ENCODE measurements at places on chromosomes 1 and 21. TPM values are rescaled to one million over a fixed set of nuclear protein-coding genes. Genes with fewer than 3 reads are reported as not detected.

DNA sequence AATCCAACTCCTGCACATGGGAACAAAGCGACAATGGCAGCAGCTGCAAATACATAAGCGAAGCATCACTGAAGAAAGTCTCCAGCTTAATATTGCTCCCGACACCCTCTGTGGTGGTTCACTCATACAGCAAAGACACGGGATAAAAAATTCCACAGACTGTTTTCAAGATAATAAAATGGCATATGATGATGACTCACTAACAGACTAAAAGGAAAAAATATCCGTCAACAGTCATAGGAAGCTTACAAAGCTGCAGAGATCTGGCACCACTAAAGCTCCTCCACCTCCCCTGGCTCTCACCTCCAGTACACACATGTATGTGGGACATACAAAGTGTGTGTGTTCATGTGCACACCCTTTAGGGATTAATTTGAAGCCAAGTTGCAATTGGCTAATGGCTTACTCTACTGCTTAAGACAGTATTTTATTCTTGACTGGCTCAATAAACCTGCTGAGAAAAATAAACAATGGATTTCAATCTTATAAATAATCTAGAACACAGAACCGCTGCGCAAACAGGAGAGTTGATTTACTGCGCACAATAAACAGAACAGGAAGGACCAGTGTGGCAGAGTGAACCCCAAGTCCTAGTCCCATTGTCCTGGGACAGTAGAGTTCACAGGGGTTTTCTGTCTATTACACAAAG is 94.4 kb downstream of the SLC45A1 start:
- DNase-seq, result peak; percentile 27

DNA sequence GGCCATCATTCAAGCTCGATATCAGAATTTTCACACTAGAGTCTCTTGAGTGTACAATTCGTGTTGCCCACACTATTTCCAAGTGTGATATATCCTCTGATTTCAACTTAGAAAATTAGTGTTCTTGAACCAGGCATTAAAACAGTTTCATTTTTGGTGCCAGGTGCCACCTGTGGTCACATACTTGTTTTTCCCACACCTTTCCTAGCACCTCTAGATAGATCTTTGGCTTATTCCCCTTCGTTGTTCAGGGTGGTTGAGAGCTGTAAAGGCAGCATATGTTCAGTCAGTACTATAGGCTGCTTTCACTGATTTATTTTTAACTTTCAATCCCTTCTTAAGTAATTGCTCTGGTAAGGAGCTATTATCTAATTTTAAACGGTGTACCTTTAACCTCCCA is 131.1 kb downstream of the NEK7 start:
- no peak for DNase-seq

- DNase-seq, result no peak
Observed at GRCh38 chr1:53677486-53677885, 61.5 kb downstream of the GLIS1 start.

DNA sequence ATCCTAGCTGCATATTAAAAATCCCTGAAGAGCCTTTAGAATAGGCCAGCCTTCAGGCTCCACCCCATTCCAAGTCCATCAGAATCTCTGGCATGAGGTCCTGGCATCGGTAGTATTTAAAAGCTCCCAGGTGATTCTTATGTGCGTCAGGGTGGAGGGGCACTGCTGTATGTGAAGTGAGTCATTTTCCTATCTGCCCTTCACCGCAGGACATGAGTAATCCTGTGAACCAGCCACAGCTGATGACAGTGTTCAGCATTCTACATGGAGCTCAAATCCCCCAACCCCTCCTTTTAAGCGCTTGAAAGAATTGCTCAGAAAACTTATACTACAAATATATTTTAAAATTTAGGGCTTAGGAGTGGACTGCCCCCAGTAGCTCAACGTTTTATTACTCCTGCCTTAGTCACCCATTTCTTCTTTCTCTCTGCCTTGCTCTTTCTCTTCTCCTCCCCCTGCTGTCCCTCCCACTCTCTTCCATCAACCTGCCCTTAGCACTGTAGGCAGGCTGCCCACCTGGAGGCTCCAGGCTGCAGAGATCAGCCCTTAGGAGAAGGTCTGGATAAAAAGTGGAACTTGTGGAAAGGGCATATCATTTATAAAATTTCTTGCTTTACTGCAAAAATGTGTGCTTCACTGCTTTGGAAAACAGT is 73.8 kb upstream of the ZNF281 start:
- peak; percentile 94 for DNase-seq

DNA sequence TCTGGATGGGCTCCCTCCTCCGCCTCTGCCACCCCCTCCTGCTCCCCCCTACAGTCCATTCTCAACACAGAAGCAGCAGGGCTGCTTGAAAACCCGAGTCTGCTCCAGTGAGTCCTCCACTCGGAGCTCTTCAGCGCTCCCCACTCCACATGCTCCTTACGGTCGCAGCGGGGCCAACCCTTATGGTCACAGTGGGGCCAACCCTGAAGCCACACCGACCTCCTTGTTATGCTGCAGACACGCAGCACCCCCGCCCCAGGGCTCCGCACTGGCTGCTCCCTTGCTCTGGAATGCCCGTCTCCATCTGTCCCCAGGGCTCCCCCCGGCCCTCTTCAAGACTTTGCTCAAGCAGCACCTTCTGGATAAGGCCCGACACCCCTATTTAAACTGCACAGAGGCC is 22.6 kb downstream of the GPR157 start:
- DNase-seq, result no peak

GRCh38 chr1:43634721-43635120 is 15.2 kb upstream of the KDM4A start:
- DNase-seq, result no peak

DNA sequence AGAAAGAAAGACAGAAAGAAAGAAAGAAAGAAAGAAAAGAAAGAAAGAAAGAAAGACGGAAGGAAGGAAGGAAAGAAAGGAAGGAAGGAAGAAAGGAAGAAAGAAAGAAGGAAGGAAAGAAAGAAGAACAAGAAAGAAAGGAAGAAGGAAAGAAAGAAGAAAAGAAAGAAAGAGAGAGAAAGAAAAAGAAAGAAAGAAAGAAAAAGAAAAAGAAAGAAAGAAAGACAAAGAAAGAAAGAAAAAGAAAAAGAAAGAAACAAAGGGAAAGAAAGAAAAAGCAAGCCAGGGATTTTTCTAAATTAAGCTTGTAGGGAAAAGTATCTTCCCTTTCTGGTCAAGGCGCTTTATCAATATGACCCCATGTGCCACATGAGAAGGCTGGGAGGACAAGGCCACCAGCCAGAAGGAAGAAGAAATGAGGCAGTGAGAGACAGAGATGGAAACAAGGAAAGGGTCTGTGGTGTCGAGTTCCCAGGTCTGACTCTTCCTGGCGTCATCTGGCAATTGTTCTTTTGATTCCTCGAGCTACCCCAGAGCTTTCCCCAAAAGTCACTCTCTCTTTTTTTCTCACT is 88.4 kb upstream of the LPGAT1 start:
- DNase-seq, result no peak

DNA sequence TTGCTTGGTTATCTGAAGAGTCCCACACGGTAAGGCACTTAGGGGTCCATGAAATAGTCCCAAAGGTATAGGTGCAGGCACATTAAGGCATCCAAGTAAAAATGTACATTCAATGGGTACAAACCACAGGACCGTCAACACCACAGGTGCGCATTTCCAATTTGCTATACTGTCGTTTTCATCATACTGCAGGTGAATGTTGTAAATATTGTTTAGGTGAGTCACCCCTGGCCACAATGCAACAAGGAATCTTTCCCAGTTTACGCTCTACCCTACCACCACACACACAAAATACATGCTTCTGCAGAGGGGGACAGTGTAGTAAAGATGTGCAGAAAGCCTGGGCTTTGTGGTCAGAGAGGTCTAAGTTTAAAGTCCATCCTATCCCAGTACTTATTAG is 13.7 kb downstream of the CADM3 start:
- DNase-seq, result no peak

- DNase-seq, result no peak
Observed at GRCh38 chr1:216722821-216723220, 408 bp downstream of the ESRRG start.

GRCh38 chr1:55313903-55314302 is 98.7 kb upstream of the USP24 start:
- DNase-seq, result no peak

- no peak for DNase-seq
Observed at GRCh38 chr1:11643782-11644181, 10.4 kb downstream of the FBXO2 start.

DNA sequence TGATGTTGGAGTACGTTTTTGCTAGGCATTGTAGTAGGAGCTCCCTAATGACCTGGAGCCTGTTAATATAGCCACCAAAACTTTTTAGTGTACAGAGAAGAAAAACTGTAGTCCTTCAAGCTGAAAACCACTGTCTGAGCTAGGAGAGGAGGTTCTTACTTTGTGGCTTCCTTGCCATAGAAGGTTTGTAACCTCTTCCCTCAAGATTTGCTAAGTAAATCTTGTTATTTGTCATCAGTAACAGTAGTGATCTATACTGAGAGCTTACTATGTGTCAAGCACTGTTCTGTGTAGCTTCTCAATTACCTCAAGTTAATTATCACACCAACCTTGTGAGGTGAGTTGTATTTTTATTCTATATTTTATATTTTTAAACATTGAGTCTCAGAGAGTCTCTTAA is 21.2 kb upstream of the LRRC8C start:
- no peak for DNase-seq

GCSAML gene
- total RNA-seq, result 0.29 TPM

SORT1 gene
- total RNA-seq, result 7.4 TPM

GFI1 gene
- 0.17 TPM for total RNA-seq

TTC34 gene
- 0.12 TPM for total RNA-seq
